ENCODE measurements at places on chromosomes 6 and 20. TPM values are rescaled to one million over a fixed set of nuclear protein-coding genes. Genes with fewer than 3 reads are reported as not detected.

Gene EYA4
- 0.05 TPM for total RNA-seq

Gene UNC5CL
- not detected for total RNA-seq

Gene BMP2
- total RNA-seq, result 9.7 TPM

Gene BCL2L1
- 106 TPM for total RNA-seq

Gene ARFGEF3
- not detected for total RNA-seq

Gene PTCHD4
- 1.4 TPM for total RNA-seq

Gene PSMG4
- 16.1 TPM for total RNA-seq

- H3K4me3 ChIP-seq, result no peak overlapping the region
- no peaks in the 10 kb centered on the region for H3K4me1 ChIP-seq
- H3K27me3 ChIP-seq, result no peaks in the 10 kb centered on the region
- DNase-seq, result no peak
Measured at GRCh38 chr20:63787749-63788148, 43.3 kb downstream of the ZBTB46 start.

GRCh38 chr6:43457643-43458042, 2.3 kb upstream of the DLK2 start:
- no peak overlapping the region for H3K27ac ChIP-seq
- no peaks in the 10 kb centered on the region for H3K36me3 ChIP-seq
- peaks cover 37% of the 10 kb centered on the region for H3K27me3 ChIP-seq
- no peak for DNase-seq
- H3K4me1 ChIP-seq, result peaks cover 18% of the 10 kb centered on the region
- no peak overlapping the region for H3K4me3 ChIP-seq

DNA sequence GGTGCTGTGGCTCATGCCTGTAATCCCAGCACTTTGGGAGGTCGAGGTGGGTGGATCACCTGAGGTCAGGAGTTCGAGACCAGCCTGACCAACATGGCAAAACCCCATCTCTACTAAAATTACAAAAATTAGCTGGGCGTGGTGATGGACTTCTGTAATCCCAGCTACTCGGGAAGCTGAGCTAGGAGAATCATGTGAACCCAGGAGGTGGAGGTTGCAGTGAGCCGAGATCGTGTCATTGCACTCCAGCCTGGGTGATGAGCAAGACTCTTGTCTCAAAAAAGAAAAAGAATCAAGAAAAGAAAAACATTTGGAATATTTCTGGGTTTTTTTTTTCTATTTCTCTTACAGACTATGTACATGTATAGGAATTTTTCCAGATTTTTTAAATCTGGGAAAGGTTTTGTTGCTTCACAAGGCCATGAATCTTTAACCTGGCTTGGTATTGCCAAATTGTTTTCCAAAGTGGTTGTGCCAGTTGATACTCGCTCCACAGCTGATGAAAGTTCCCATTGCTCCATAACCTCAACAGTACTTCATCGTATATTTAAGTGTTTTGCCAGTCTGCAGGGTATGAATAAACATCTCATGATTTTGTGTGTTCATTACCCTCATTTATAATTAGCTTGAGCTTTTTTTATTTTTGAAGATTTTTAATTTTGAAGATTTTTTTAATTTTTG, 33.5 kb downstream of the RNF217 start:
- H3K27me3 ChIP-seq, result no peaks in the 10 kb centered on the region
- no peak overlapping the region for H3K4me3 ChIP-seq
- peaks cover 13% of the 10 kb centered on the region for H3K4me1 ChIP-seq
- no peaks in the 10 kb centered on the region for H3K36me3 ChIP-seq

- H3K36me3 ChIP-seq, result no peaks in the 10 kb centered on the region
- H3K27ac ChIP-seq, result no peak overlapping the region
- peaks cover 3% of the 10 kb centered on the region for H3K4me1 ChIP-seq
- H3K4me3 ChIP-seq, result no peak overlapping the region
Measured at GRCh38 chr6:131821010-131821807, 13.4 kb downstream of the ENPP1 start.

GRCh38 chr6:149725785-149726184, 7.9 kb upstream of the LATS1 start:
- no peak for DNase-seq
- H3K4me3 ChIP-seq, result no peak overlapping the region
- no peaks in the 10 kb centered on the region for H3K27me3 ChIP-seq
- no peak overlapping the region for H3K27ac ChIP-seq

- DNase-seq, result no peak
- no peak overlapping the region for H3K27ac ChIP-seq
- H3K4me1 ChIP-seq, result no peaks in the 10 kb centered on the region
- H3K36me3 ChIP-seq, result no peaks in the 10 kb centered on the region
Measured at GRCh38 chr6:115443825-115444478, 616.7 kb downstream of the FRK start.

DNA sequence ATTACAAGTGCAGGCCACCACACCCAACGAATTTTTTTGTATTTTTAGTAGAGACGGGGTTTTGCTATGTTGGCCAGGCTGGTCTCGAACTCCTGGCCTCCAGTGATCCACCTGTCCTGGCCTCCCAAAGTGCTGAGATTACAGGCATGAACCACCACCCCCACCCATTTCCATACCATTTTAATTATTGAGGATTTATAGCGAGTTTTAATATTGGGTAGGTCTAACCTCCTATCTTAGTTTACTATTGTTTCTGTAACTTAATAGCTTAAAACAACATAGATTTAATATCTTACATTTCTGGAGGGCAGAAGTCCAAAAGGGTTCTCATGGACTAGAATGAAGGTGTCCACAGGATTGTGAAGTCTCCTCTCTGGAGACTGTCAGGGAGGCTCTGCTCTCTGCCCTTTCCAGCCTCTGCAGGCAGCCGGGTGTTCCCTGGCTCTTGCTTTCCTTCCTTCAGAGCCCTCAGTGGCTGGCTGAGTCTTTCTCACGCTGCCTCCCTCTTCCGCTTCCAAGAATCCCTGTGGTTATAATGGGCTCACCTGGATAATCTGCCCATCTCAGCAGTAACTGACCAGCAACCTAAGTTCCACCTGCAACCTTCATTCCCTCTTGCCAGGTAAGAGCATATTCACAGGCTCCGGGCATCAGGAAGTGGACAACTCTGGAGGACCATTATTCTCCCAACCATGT, 18.6 kb upstream of the BCAS4 start:
- DNase-seq, result no peak
- no peaks in the 10 kb centered on the region for H3K36me3 ChIP-seq
- no peaks in the 10 kb centered on the region for H3K27me3 ChIP-seq
- H3K27ac ChIP-seq, result no peak overlapping the region

DNA sequence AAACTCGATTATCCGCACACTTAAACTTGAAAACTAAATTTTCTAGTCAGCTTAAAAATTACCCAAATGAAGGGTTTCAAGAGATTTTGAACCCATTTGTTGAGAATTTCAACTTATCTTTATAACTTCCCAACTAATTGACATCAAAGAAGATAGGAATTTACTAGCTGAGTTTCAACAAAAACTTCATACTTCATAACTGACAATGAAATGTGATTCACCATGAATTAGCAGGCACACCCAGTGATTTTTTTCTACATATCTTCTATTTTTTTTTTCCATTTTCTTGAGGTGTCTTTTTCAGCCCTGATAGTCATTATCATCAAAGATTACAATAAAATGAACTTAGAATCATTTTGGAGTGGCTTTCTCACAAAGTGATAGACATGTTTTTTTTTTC, 26.7 kb downstream of the TNFAIP3 start:
- no peak overlapping the region for H3K4me3 ChIP-seq
- no peak for DNase-seq
- peaks cover 3% of the 10 kb centered on the region for H3K4me1 ChIP-seq
- no peak overlapping the region for H3K27ac ChIP-seq
- no peaks in the 10 kb centered on the region for H3K27me3 ChIP-seq
- H3K36me3 ChIP-seq, result no peaks in the 10 kb centered on the region

GRCh38 chr6:128586095-128586494, 65.7 kb upstream of the PTPRK start:
- DNase-seq, result no peak
- H3K4me3 ChIP-seq, result no peak overlapping the region
- H3K4me1 ChIP-seq, result no peaks in the 10 kb centered on the region
- no peaks in the 10 kb centered on the region for H3K36me3 ChIP-seq
- no peak overlapping the region for H3K27ac ChIP-seq
- H3K27me3 ChIP-seq, result no peaks in the 10 kb centered on the region

GRCh38 chr20:37407573-37408002, 61.6 kb downstream of the SRC start:
- H3K27me3 ChIP-seq, result 0 out of 2 replicates have a peak, but pooled peaks cover 7% of the 10 kb centered on the region
- H3K4me1 ChIP-seq, result peaks cover 17% of the 10 kb centered on the region
- DNase-seq, result no peak
- H3K36me3 ChIP-seq, result no peaks in the 10 kb centered on the region
- no peak overlapping the region for H3K27ac ChIP-seq

DNA sequence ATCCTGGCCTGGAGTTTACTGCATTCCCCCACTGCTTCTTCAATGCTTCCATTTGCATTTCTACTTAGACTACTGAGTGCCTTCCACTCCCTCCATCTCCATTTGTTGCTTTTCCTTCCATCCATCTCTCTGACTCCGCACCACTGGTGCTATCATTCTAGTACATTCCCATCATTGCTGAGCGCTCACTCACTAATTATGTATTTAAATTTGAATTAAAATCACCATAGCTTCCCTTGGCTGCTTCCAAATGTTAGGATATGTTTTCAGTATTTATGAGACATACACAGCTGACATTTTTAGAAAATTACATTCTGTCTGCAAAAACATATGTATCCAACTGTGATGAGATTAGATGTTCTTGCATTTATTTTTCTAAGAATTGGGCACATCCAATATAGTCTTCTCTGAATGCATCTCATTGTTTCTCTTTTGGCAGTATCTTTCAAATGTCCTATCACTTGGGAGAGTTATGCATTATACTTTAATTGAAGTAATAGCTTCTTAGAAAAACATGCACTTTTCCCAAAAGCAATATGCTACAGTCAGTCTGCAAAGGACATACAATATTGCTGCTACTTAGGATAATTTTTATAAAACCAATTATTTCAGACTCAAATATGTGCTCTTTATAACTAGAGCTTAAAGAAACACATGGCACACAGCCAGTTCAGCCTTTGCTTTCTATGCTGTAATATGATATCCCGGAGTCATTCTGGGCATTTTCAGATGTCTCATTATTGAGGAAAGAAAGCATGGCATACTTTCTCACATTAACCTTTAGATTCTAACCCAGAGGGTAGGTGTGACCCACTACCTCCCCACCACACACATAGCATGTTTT, 12.1 kb upstream of the COL21A1 start:
- H3K4me3 ChIP-seq, result no peak overlapping the region
- H3K27ac ChIP-seq, result no peak overlapping the region
- peaks cover 4% of the 10 kb centered on the region for H3K4me1 ChIP-seq
- H3K27me3 ChIP-seq, result no peaks in the 10 kb centered on the region
- no peaks in the 10 kb centered on the region for H3K36me3 ChIP-seq
- DNase-seq, result no peak

GRCh38 chr6:21325201-21325856, 268.2 kb upstream of the SOX4 start:
- H3K4me3 ChIP-seq, result no peak overlapping the region
- no peaks in the 10 kb centered on the region for H3K4me1 ChIP-seq
- DNase-seq, result no peak
- no peaks in the 10 kb centered on the region for H3K36me3 ChIP-seq
- H3K27me3 ChIP-seq, result no peaks in the 10 kb centered on the region
- no peak overlapping the region for H3K27ac ChIP-seq

DNA sequence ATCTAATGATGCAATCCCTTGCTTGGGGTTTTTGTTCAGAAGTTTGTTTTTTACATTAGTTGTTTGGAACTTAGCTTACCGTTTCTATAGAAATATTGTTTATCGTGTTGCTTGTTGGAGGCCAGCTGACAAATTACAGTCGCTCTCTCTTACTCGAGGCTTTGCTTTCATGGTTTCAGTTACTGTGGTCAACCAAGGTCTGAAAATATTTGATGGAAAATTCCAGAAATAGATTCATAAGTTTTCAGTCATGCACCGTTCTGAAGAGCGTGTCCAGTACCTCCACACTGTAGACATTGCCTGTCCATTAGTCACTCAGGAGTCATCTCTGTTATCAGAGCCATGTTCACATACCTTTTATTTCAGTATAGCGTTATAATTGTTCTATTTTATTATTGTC, 47.9 kb downstream of the DEK start:
- peaks cover 13% of the 10 kb centered on the region for H3K36me3 ChIP-seq
- peaks cover 14% of the 10 kb centered on the region for H3K4me1 ChIP-seq
- no peaks in the 10 kb centered on the region for H3K27me3 ChIP-seq
- no peak for DNase-seq
- no peak overlapping the region for H3K4me3 ChIP-seq
- H3K27ac ChIP-seq, result peak overlapping the region; percentile 60

GRCh38 chr6:148682990-148683389, 63.8 kb upstream of the UST start:
- no peaks in the 10 kb centered on the region for H3K27me3 ChIP-seq
- DNase-seq, result no peak
- H3K4me1 ChIP-seq, result no peaks in the 10 kb centered on the region
- H3K27ac ChIP-seq, result no peak overlapping the region
- H3K4me3 ChIP-seq, result no peak overlapping the region

DNA sequence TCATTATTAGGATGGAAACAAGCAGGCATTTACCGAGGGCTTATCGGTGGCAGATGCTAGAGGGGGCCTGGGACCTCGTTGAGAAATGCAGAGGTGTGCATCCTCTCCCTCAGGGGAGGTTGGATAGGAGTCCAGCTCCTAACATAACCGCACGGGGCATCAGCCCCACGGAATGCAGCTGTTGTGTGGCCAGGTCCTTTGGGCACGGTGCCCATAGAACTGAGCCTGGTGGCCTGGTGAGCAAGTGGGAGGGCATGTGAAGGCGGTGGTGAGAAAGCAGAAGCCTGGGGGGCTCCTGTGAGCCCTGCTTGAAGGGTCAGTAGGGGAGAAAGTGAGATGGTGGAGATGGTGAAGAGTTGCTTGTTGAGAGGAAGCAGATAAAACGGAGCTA, 143.7 kb downstream of the CDH26 start:
- no peak overlapping the region for H3K4me3 ChIP-seq
- no peak overlapping the region for H3K27ac ChIP-seq
- H3K4me1 ChIP-seq, result peaks cover 14% of the 10 kb centered on the region
- no peak for DNase-seq
- H3K36me3 ChIP-seq, result no peaks in the 10 kb centered on the region

DNA sequence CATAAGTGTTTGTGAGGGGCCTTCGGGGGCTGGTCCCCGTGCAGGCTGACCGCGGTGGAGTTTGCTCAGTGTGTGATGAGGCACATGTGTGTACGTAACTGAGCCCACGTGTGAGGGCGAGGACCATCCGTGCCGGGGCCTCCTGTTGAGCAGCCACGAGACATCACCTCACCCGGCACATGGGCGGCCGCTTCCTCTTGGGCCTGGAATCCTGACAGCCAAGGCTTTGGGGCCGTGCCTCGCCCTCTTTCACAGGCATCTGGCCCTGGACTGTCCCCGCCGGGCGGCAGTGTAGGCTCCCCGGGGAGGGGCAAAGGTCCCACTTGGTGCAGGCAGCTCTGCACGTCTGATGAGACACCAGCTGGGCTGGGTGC, 202.3 kb downstream of the DLL1 start:
- H3K36me3 ChIP-seq, result no peaks in the 10 kb centered on the region
- no peaks in the 10 kb centered on the region for H3K27me3 ChIP-seq
- no peak overlapping the region for H3K4me3 ChIP-seq
- no peak for DNase-seq
- no peaks in the 10 kb centered on the region for H3K4me1 ChIP-seq
- no peak overlapping the region for H3K27ac ChIP-seq
